ENCODE measurements at places on chromosomes 3 and 15.

GRCh38 chr3:169863458-169863899, 6.3 kb downstream of the LRRC31 start:
- peak; percentile 77 for DNase-seq

DNA sequence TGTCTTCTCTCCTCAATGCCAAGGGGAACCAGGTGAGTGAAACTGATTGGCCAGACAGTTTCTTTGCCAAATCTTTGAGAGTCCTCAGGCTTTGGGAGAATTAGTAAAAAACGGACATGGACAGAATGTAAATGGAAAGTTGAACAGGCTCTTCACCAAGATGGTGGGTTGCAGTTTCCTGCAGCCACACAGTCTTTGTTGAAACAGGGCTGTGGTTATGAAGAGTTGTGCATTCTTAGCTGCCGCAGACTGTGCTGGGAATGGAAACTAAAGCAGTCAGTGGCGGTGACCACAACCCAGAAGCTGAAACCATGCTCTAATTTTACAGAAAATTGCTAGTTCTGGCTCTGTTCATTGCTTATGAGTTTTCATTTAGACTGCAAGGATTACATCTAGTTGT, 42.1 kb upstream of the TASOR start:
- DNase-seq = no peak

DNA sequence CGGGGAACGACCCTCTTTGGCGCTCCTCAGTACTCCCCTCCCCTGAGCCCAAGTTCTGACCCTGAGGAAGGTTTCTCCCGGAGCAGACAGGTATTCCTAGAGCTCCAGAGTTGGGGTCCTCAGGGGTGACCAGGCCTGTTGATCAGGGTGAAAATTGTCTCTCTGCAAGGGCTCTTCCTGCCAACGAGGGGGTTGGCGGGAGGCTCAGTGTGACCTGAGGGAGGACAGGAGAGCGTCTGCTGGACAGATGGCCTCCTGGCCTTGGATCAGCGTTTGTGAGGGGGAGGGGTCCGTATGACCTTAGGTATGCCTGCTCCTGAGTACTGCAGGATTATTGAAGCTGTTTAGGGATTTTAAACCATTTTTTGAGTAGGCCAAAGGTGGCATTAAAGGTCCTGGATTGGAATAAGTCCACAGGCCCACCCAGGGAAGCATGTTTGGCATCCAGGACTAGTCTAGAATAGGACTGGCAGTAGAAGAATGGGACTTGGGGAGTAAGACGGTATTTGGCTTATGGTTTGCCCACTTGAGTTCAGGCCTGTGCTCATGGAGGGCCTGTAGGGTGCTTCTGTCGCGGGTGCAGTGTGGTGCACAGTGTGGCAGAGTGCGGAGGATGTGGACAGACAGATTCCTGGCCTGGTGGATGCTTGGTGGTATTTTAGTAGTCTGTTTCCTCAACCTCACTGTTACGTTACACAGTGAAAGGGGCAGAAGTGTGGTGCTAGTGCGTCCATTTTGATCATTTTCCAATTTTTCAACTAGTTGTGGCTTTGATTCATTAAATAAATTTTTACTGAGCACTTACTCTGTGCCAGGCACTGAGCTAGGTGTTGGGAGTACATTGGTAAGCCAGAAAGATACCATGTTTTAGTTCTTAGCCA, 959 bp downstream of the ZNF592 start:
- DNase-seq = no peak

DNA sequence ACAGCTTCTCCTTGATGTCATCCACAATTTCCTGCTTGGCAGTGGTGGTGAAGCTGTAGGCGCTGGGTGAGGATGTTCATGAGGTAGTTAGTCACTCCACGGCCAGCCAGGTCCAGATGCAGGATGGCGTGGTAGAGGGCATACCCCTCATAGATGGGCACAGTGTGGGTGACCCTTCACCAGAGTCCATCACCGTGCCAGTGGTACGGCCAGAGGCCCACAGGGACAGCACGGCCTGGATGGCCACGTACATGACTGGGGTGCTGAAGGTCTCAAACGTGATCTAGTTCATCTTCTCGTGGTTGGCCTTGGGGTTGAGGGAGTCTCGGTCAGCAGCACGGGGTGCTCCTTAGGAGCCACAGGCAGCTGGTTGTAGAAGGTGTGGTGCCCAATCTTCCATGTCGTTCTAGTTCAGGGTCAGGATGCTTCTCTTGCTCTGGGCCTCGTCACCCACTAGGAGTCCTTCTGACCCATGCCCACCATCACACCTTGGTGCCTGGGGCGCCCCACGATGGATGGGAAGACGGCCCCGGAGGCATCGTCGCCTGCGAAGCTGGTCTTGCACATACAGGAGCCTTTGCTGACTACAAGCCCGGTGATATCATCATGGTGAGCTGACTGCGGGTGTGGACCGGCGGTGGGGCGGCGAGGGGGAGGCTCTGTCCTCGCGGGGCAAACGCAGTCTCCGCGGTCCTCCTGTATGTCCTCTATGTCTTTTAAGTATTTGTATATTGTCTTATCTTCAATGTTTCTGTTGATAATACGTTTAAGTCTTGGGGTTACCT, 1119.0 kb downstream of the NAALADL2 start:
- DNase-seq = peak; percentile 51

DNA sequence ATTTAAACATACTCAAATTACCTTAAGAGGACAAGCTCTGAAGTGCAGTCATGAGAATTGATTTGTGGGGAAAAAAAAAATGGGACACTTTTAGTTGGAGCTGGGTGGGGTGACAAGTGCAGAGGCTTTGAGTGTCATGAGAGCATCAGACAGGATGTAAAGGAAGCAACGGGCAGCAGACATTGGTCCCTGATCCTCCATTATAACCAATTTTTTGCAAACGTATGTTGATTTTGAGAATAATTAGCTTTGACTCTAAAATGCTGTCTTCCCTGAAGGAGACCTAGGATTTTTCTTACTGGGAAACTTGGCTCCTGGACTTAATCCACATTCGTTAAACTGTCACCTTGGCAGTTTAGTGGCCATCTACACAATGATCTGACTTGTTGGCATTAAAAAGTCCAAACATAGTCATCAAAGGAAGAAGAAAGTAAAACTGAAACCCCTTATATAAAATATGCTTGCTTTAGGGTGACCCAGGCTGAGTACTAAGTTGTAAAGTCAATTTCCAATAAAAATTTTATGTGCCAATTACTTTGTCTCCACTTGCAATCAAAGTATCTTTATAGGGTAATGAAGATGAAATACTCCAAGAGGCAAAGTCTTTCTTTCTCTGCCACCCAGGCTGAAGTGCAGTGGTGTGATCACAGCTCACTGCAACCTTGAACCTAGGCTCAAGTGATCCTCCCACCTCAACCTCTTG, 45.6 kb downstream of the BCL2L10 start:
- no peak for DNase-seq
